Endothelial cell (in vitro differentiated cells): ENCODE measurements at places on chromosomes 11 and 22.

GRCh38 chr11:12144330-12145174, 34.2 kb downstream of the MICAL2 start:
- DNase-seq: no peak

GRCh38 chr22:45073064-45073463, 63.3 kb upstream of the PHF21B start:
- DNase-seq: no peak

- DNase-seq: no peak
Measured at GRCh38 chr11:69697469-69697843, 6.4 kb downstream of the FGF19 start.

- DNase-seq: no peak
Measured at GRCh38 chr11:34029176-34029575, 22.4 kb upstream of the CAPRIN1 start.

DNA sequence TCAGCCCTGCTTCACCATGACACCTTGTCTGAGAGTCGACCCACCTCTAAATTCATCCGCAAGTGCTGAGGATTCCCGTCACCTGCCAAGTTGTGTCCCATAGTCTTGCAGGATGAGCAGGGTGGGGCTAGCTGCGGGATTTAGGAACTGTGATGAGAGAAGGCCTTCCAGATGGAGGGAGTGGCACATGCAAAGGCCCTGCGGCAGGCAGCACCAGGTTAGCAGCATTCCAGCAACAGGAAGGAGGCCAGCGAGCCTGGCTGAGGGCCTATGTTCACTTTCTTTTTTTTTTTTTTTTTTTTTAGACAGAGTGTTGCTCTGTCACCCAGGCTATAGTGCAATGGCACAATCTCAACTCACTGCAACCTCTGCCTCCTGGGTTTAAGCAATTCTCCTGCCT, 31.8 kb downstream of the ANO1 start:
- DNase-seq: no peak

DNA sequence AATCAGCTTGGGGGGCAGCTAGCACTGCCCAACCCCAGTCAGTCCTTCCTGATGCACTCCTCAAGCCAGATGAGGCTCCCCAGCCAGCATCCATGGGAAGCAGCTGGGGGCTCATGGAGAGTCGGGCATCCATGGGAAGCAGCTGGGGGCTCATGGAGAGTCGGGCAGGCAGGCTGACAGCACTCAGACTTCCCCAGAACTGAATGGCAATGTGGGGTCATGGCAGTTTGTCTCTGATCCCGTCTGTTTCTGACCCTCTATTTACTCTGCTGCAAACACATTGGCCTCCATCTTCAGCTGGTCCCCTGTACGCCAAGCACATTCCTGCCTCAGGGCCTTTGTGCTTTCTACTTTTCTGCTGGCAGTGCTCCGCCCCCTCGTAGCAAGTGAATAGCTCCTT, 314.8 kb downstream of the NTM start:
- DNase-seq: no peak

DNA sequence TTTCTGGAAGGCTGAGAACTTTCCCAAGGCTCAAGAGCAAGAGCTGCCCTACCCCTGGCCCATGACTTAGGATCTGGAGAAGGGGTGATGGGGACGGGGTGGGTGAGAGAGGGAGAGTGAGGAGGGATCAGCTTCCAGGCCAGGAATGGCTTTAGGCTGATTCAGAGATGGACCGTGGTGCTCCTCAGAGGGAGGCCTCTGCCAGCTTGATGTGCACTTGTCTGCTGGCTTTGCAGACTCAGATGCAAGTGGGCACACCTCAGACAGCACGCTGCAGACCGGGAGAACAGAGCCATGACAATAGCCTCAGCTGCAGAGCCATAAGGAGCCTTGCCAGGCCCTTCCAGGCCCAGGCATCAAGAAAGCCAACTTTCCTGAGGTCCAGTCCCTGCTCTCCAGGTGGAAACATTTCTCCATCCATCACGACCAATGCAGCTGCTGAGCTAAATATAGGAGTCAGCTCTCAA, 41.3 kb downstream of the ALX4 start:
- no peak for DNase-seq

DNA sequence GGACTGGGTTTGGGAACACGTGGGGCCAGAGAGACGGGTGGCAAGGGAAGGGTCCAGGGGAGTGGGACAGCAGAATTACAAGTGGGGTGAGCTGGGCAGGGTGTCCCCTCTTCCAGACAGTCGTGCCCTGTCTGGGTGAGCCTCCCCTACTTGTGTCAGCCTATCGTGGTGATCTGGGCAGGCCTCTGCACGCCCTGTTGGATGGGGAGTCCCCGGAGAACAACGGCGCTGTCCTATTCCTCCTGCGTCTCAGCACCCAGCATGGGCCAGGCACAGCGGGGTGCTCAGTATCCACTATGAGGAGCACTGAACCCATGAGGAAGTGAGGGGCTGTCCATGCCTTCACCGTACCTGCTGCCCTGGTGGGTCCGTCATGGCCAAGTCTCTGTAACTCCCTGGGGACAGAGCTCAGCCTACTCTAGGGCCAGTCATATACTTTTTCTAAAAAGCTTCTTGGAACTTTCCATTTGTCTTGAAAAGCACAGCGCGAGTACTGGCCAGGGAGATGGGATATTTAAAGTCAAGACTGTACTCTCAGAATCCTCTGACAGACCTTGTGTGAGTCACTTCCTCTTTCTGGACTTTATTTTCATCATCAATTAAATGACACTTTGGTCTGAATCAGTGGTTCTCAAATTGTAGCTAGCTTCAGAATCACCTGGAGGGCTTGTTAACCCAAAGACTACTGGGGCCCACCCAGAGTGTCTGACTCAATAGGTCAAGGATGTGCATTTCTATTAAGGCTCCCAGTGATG, 81.7 kb upstream of the NECTIN1 start:
- DNase-seq: no peak

GRCh38 chr11:123461164-123461563, 31.1 kb downstream of the GRAMD1B start:
- DNase-seq: no peak

DNA sequence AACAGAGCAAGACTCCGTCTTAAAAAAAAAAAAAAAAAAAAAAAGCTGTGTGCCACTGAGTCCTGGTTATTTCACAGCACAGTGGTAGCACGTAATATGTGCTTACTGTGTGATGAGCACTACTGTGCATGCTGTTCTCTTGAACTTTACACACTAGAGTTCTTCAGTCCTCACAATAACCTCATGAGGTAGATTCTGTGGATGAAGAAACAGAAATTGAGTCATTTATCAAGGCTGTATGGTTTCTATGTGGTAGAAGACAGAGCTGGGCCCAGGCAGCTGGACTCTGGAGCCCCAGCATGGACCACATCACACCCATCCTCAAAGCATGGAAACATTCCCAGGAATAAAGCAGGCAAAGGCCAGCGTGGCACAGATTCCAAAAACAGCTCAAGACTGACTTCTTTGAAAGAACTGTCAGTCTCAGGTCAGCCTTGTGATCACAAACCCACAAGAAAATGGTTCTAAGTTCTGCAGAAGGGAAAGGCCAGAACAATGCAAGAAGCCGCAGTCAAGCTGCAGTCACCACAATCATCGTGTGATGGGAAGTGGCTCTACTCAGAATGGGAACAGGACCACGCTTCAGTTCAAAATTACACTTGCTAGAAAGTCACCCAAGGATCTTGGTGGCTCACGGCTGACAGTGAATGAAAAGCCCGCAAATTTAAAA, 49.5 kb downstream of the MICAL3 start:
- no peak for DNase-seq

DNA sequence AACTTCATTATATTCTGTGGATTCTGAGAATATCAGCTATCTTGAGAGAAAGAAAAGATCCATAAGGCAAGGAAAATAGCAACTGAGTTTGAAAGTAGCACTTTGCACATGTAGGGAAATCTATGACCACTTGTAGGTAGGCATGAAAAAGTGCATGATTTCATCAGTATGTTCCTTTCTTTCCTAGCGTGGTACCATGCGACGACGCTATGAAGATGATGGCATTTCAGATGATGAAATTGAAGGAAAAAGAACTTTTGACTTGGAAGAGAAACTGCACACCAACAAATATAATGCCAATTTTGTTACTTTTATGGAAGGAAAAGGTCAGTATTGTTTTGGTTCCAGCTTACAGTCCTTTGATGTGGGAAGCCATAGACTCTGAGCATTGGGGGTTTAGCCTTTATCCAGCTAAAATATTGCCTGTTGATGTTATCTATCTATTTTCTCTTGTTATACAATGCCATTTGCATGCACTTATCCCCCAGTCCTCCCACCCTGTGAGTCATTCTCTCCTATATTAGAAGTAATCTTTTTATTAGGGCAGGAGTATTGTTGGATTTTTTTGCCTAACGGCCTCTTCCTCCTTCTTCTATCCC, 60.9 kb downstream of the KDM2A start:
- no peak for DNase-seq

DNA sequence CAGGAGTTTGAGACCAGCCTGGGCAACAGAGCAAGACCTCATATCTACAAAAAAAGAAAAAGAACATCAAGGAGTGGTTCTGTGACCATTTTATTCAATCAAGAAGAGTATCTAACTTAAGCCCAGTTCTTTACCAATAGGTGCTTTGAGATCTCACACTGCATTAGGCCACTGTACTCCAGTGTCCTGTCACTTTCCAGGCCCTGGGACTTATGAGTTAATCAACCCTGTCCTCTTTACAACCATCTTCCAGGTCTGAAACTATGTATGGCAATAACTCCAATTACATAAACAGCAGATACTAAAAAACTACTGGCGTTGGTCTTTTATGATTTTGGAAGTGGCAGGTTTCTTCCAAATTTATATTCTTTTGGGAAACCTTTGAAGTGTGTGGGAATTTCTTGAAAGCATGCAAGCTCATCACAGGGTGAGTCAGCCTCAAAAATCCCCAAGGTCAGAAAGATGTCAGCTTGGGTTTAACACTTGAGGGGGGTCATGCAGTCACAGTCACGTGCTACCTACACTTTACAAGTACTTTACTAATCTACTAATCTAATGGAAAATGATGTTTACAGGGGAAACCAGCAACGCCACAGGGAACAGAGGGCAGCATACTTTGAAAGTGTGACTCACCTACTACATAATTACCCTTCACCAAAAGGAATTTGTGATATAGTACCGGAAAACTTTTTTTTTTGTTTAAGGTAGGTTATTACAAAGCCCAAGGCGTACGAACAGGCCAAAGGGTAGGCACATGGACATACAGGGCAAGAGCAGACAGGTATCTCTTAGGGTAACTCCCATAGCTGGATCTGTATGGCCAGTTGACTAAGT, 15.6 kb downstream of the PISD start:
- no peak for DNase-seq

- DNase-seq: no peak
Measured at GRCh38 chr11:130157101-130157500, 2.5 kb upstream of the ST14 start.

DNA sequence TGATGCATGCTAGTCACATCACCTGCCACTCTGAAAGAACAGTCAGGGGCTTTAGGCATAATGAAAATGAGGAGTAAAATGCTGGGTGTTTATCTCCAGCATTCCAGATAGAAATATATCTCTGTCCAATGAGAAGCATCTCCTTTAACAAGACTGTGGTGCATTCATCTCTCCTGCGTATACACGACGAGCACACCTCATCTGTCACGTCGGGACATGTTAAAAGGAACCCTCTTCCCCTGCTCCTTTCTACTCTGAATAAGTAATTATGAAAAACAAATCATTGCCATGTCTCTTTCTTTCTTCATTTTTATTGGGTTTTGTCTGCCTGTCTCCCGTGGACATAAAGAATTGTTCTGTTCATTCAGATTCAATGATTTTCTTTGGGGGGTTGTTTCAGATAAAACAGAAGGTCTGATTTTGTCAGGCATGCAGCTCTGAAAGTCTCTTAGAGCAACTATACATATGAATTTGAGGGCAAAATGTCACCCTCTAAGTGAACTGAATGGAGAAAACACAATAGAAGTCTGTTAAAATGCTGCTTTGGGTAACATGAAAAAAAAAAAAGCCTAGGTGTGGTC, 195.0 kb downstream of the MAML2 start:
- no peak for DNase-seq

GRCh38 chr22:35257002-35257320, 332 bp upstream of the HMGXB4 start:
- DNase-seq: no peak

DNA sequence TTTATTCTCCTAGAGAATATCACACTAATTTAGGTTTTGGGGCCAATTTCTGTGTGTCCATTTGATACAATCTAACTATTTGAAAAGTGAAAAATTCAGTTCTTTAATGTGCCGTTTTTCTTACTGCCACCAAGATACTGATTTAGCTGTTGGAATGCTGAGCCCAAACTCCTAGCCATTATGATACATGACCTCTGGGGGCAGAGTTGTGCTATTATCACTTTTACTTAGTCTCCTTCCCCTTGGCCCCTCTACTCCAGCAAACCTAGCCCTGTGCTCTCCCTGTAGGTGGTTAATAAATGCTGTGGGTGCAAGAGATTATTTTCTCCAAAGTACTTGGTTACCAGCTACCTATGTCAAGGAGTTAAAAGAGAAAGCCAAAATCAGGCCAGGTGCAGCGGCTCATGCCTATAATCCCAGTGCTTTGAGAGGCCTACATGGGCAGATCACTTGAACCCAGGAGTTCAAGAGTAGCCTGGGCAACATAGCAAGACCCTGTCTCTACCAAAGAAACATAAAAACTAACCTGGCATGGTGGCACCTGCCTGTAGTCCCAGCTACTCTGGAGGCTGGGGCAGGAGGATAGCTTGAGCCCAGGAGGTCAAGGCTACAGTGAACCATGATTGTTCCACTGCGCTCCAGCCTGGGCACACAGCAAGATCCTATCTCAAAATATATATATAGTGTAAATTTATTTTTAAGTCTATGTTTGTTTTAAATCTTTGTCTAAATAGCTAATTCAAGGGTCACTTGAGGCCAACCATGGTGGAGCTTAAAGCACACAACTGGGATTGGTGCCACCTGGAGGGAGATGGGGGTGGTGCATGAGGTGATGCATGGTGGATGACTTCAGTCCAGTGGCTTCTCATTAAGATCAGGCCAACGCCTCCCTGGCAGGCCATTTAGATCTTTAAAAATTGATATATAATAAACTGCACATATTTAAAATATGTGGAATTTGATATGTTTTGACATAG, 193.2 kb upstream of the PLET1 start:
- DNase-seq: peak; percentile 51

- no peak for DNase-seq
Measured at GRCh38 chr11:3707176-3707575, 36.0 kb upstream of the CHRNA10 start.

DNA sequence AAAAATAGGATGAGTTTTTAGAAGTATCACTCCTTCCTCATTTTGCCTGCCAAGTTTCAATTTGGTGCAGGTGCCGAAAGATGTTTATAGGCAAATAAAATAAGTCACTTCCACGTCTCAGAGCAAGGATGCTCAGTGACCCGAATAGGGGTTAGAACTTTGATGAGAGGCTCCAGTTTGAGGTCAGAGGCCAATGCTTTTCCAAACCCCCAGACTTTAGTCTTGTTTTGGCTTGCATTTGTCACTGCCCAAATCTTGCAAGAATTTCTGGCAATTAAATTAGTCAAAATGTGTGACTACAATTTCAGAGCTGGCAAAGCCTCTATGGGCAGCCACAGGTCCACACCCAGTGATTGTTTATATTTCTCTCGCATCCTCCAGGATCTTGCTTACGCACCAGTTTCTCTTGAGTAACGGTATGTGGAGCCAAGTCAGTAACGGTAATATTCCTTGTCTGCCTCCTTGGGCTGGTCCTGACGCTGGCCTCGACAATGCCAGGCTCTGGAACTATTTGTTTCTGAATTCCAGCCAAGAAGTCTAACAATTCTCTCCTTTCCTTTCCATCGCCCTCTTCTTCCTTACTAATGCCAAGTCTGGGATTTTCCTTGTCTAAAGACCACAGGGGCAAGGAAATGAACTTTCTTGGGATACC, 9.9 kb upstream of the NUP160 start:
- DNase-seq: no peak
